ENCODE measurements at places on chromosomes 4 and X.

GRCh38 chr4:7506119-7506518 is 71.4 kb upstream of the PSAPL1 start:
- no peak for DNase-seq

DNA sequence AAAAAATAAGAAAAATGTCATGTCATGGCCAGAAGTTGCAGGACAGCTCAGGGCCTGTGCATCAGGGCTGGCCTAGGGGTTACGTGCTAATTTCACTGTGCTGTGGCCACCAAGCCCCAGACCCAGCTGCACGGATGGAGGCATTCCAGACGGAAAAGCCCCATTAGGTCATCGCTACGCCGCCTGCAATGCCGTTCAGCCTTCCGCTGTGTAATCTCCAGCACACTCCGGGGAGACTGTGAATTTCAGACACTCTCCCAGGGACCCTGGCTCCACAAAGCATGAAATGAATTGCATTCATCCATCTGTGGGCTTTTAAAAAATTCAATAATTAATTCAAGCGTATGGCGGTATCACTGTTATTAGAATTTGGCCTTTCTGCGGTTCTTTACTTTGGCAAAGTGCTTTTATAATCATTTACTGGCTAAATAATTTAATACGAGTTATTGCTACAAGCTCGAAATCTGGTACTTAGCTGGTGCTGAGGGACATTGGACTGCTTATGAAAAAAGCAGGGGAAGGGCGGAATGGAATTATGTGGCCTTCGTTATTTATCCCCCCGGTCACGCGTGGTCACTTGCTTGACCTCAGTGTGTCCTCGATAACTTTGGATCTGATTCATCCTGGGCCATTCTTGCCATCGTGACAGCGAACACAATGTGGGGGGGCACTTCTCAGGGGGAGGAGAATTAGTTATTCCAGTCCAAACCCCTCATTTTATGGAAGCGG is 9.0 kb upstream of the NSG1 start:
- DNase-seq: no peak

DNA sequence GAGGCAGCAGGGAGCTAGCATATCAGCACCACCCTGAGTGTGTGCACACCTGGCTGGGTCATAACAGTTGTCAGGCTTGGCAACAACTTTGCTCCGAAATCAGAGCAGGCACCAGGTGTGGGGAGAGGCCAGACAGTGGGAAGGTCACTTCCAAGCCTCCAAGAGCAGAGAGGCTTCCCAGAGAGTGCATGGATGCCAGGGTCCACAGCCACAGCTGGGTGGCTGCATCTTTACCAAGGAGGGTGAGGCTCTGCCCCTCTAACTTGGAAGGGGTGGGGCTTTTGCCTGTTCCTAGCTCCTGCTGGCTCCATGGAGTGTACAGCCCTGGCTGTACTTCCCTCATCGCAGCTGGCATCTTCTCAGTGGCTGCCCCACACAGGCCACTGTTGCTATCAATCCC is 322.4 kb downstream of the CCSER1 start:
- DNase-seq: no peak

GRCh38 chr4:180637616-180638015 is 1605.6 kb upstream of the TENM3 start:
- DNase-seq: peak; percentile 58

GRCh38 chr4:150117094-150117493 is 38.8 kb downstream of the DCLK2 start:
- no peak for DNase-seq

DNA sequence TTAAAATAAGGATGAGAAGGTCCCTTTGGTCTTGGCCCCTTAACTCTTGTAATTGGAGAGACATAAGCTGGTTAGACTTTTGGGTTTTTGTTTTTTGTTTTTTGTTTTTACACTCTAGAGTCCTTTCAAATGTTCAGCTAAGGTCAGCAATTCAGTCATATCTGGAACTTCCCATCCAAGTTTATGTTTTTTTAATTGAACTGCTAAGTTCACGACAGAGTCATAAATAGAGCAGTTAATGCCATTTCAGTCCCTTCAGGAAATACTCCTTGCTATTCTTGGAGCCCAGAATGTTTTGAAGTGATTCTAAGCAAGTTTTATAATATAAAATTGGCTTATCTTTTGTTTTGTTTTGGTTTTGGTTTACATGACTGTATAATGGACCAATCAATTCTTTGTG is 329.4 kb upstream of the PABPC4L start:
- DNase-seq: no peak

Measured in OCI-M1 (cell line).